KG1 (cell line): ENCODE measurements at places on chromosomes 12 and 14.

DNA sequence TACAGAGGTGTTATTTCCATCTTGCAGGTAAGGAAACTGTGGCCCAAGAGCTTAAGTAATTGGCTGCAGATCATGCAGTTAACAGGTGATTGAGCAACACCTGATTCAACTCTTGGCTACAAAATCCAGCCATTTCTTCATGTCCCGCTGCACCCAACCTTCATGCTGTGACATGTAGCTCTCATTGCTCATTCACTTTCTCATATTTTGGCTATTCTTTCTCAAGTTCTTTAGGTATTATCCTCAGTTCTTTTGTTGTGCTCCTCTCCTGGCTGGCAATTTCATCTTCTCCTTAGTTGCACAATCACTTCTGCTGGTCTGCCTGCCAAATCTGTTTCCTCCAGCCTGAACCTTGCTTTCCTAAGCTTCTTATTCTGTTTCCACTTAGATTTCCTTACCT lies 300.8 kb downstream of the SSPN start:
- no peak for DNase-seq

- DNase-seq = peak; percentile 53
Observed at GRCh38 chr12:121110211-121110940, 22.3 kb upstream of the P2RX7 start.

DNA sequence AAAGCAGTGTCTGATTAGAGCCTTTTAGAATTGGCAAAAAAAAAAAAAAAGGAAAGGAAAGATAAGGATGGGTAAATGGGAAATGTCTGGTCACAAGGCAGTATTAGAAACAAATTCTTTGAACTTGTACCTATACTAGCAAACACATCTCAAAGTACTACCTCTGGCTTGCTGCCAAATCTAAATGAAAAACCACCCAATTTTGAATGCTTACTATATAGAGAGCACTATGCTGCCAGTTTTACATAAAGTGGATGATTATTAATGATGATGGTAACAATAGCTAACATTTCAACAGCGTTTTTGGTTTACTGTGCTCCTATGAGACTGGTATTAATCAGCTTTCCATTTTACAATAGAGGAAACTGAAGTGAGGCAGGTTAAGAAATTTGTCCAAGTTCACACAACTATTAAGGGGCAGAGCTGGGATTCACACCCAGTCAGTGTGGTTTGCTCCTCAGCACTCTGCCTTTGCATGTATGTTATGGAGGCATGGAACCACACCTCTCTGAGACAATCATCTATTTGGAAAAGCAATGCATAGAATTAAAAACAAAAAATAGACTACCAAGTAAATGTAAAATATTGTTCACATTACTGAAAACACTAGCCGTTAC lies 34.2 kb downstream of the ATP2B1 start:
- no peak for DNase-seq

DNA sequence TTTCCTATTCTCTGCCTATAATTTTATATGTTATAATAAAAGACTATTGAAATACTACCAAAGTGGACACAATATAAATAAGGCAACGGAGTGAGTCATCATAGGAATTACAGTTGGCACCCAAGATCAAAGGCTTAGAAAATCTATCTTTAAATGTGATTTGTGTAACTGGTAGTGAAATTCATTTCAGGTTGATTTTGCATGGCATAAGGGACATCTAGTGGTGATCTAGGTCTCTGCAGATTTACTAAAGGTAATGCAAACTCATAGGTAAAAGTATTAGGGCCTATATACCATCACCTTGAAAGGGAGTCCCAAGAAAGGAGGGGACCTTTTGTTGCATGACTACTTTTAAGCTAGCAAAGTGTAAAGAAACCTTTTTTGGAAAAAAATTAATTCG lies 527.2 kb downstream of the NRXN3 start:
- no peak for DNase-seq

- no peak for DNase-seq
Observed at GRCh38 chr12:79121486-79121885, 256.9 kb downstream of the SYT1 start.

- DNase-seq = no peak
Observed at GRCh38 chr12:41402801-41403200, 214.7 kb downstream of the PDZRN4 start.

- DNase-seq = no peak
Observed at GRCh38 chr12:43805149-43805859, 813 bp downstream of the TWF1 start.

DNA sequence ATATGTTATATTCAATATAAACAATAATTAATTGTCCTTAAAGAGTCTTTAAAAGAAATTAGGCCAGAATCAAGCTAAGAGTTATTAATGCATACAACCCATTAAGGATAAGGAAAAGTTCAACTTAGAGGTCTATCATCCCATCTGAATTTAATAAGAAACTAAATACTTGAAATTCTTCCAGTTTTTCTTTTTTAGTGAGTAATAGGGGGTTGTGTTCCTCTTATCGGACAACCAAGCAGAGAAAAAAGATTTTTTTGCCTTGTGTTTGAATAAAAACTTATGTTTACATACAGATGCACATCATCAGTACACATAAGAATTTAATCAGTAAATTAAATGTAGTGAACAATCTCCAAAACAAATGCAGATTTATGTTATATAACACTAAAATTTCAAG lies 32.5 kb downstream of the PAWR start:
- no peak for DNase-seq

GRCh38 chr12:42326541-42327226 lies 717 bp downstream of the PPHLN1 start:
- DNase-seq = peak; percentile 7

- DNase-seq = no peak
Observed at GRCh38 chr14:51210594-51210993, 29.5 kb upstream of the TMX1 start.

- DNase-seq = no peak
Observed at GRCh38 chr12:106276032-106276740, 26.3 kb upstream of the TCP11L2 start.
